T-cell (primary cell): ENCODE measurements at places on chromosomes 12 and 14.

- DNase-seq = no peak
Measured at GRCh38 chr12:6369916-6370575, 5.3 kb downstream of the SCNN1A start.

DNA sequence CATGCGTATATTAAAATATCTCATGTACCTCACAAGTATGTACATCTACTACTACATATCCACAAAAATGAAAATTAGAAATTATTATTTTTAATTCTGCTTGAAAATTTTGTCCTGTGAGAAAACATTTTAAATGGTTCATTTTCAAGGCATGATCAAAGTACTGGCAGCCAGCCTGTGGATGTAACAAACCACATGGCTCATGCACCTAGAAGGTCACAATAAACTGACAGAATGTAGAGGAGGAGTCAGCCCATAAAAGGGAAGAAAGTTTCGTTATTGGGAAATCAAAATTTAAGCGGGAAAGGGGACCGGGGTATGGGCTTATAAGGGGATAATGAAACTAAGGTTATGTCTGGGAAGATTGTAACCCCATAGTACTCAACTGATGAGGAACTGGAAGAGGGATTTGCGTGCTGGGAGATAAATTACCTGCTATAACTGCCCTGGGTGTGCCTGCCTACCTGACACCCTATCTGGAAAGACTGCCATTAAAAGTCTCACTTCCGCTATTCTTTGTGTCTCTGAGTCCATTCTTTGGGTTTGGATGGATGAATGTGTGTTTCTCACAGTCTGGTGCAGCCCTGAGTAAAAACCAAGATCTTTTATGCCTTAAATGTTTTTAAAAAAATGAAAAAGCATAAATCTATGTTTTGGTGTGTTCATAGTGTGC is 62.2 kb upstream of the PCED1B start:
- DNase-seq = no peak

- DNase-seq = no peak
Measured at GRCh38 chr14:50758945-50759344, 72.0 kb downstream of the NIN start.

DNA sequence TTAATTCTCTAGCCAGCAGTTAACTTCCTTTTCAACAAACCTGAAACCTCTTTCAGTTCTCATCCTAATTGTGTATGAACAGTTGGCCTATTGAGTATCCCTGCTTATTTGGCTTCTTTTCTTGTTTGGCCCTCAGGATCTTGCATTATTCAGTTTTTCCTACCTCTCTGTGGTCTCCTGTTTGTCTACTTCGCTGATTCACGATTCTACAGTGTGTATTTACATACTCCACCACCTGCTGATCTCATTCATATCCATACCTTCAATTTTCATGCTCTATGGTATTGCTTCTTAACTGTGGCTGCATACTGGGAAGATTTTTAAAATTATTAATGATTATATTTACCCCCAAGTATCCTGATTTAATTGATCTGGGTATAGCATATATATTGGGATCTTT is 56.4 kb downstream of the RASSF9 start:
- no peak for DNase-seq

DNA sequence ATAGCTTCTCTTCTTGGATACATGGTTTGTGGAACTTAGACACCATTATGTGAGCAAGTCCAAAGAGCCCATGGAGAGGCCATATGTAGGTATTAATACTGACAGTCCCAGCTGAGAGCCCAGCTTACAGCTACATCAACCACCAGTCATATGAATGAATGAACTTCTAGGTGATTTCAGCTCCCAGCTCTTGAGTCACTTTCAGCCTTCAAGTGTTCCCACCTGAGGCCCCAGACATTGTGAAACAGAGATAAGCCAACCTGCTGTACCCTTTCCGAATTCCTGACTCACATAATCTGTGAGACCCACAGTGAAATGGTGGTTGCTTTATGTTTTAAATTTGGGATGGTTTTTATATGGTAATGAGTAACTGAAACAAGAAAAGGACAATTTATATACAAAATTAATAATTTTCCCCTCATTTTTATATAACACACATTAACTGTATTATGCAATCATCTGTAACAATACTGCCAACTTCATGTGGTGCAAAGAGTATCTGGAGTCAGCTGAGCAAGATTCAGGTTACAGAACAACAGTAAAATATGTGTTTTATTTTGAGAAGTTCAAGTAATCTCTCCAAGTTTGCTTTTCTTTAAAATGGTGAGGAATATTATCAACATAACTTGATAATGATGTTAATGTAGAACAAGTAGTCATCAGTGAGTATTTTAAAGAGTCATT is 27.7 kb upstream of the FBXO33 start:
- no peak for DNase-seq

- peak; percentile 10 for DNase-seq
Measured at GRCh38 chr12:68809190-68810026, 1.4 kb downstream of the MDM2 start.

DNA sequence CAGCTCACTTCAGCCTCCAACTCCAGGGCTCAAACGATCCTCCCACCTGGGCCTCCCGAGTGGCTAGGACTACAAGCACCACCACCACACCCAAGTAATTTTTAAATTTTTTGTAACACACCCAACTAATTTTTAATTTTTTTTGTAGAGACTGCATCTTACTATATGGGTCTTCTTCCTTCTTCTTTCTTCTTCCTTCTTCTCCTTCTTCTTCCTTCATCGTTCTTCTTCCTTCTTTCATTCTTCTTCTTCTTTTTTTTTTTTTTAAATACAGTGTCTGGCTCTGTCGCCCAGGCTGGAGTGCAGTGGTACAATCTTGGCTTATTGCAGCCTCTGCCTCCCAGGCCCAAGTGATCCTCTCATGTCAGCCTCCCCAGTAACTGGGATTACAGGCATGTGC is 965 bp upstream of the CREBL2 start:
- DNase-seq = no peak

DNA sequence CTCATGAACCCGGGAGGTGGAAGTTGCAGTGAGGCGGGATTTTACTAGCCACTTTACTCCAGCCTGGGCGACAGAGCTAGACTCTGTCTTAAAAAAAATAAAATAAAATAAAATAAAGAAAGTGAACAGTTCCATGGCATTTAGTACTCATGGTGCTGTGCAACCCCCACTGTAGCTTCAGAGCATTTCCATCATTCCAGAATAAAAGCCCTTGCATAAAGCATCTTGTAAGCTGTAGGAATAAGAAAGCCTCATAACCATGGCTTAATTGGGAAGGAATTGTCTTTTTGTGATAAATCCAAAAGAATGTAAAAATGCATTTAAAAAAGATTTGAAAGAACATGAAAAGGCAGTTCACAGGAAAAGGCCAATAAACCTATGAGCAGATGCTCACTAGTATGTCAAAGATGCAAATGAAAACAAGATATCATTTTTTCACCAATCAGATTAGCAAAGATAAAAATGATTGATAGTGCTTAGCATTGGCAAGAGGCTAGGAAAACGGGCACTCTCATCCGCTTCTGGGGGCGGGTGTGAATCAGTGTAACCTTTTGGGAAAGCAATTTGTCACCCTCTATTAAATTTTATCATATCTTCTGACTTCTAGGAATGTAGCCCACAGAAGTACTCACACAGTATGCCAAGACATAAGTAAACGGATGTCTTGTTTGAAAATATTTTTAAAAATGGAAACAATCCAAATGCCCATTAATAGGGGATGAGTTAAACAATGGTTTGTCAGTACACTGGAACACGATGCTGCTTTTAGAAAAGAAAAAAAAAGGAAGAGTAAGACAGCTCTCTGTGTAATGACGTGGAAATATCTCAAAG is 46.6 kb downstream of the CFAP251 start:
- no peak for DNase-seq
